ENCODE measurements at places on chromosomes 13 and 19. TPM values are rescaled to one million over a fixed set of nuclear protein-coding genes. Genes with fewer than 3 reads are reported as not detected.

GRCh38 chr13:95533545-95534160, 18.9 kb upstream of the CLDN10 start:
- no peak for DNase-seq
- no peak overlapping the region for H3K27ac ChIP-seq

Gene SPACA4
- total RNA-seq = not detected

Gene ZNF181
- 18.8 TPM for total RNA-seq

GRCh38 chr13:41708713-41709112, 251.4 kb downstream of the RGCC start:
- H3K4me1 ChIP-seq = peaks cover 25% of the 10 kb centered on the region
- no peaks in the 10 kb centered on the region for H3K27me3 ChIP-seq
- H3K36me3 ChIP-seq = no peaks in the 10 kb centered on the region
- H3K27ac ChIP-seq = peak overlapping the region; percentile 49
- no peak overlapping the region for H3K4me3 ChIP-seq

DNA sequence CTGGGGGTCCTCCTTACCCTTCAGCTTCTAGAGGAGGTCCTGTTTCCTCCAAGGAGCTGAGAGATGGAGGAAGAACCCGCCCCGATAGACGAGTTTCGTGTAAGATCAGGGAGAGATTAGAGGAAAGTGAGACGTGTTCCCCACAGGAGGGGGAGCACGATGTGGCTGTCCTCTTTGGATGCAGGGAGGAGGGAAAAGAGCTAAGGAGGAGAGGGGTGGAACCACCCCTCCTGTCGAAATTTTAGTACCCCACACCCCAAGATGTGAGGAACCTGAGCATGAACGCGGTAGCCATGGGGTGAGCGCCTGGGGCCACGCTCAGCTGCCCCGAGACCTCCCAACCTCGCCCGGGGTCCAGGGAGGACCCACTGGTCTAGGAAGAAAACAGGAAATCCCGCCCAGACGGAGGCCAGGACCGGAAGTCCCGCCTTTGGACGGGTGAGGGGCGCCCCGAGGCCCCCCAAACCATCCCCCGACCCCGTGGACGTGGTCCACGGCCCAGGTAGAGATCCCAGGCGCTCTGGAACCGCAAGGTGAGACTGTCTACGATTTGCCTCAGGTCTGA, 1.2 kb downstream of the AKT1S1 start:
- peak overlapping the region; percentile 72 for H3K4me3 ChIP-seq
- H3K27me3 ChIP-seq = no peaks in the 10 kb centered on the region
- peaks cover 30% of the 10 kb centered on the region for H3K4me1 ChIP-seq
- peaks cover 2% of the 10 kb centered on the region for H3K36me3 ChIP-seq
- peak overlapping the region; percentile 99 for H3K27ac ChIP-seq

DNA sequence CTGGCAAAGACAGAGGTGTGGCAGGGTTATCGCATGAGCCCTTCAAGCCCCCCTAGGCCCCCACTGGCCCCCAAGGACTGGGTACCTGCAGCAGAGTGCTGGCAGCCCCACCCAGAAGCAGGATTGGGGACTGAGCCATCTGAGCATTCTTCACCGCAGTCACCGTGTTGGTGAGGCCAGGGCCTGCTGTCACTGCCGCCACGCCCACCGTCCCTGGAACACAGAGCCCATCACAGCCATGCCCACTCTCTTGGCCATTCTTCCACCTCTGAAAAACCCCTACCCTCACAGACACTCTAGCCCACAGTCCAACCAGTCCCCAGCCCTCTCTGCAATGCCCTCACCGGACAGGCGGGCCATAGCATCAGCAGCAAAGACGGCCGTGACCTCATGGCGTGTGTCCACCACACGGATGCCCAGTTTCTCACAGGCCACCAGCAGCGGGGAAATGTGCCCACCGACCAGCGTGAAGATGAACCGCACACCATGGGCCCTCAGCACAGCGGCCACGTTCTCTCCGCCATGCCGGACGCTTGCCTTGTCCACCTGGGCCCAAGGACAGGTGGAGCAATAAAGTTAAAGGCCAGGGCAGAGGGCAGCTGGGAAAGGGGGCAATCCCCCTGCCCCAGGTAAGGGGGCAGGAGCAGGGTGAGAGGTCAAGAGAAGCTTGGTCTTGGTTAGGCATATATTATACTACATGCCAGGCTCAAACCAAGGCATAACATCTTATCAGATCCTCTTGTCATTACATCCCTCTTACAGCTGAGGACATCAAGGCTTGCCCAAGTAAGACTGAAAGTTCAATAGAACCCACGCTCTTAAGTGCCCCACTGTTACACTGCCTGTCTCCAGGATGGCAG, 16.1 kb downstream of the SYDE1 start:
- H3K27ac ChIP-seq = peak overlapping the region; percentile 99
- H3K4me3 ChIP-seq = no peak overlapping the region
- peaks cover 13% of the 10 kb centered on the region for H3K36me3 ChIP-seq
- DNase-seq = no peak
- peaks cover 25% of the 10 kb centered on the region for H3K4me1 ChIP-seq

- H3K27ac ChIP-seq = no peak overlapping the region
- no peaks in the 10 kb centered on the region for H3K27me3 ChIP-seq
- no peak overlapping the region for H3K4me3 ChIP-seq
- H3K4me1 ChIP-seq = peaks cover 25% of the 10 kb centered on the region
- no peaks in the 10 kb centered on the region for H3K36me3 ChIP-seq
Measured at GRCh38 chr19:49872245-49873128, 4.7 kb downstream of the AKT1S1 start.

Gene SERTM1
- total RNA-seq = 0.22 TPM

DNA sequence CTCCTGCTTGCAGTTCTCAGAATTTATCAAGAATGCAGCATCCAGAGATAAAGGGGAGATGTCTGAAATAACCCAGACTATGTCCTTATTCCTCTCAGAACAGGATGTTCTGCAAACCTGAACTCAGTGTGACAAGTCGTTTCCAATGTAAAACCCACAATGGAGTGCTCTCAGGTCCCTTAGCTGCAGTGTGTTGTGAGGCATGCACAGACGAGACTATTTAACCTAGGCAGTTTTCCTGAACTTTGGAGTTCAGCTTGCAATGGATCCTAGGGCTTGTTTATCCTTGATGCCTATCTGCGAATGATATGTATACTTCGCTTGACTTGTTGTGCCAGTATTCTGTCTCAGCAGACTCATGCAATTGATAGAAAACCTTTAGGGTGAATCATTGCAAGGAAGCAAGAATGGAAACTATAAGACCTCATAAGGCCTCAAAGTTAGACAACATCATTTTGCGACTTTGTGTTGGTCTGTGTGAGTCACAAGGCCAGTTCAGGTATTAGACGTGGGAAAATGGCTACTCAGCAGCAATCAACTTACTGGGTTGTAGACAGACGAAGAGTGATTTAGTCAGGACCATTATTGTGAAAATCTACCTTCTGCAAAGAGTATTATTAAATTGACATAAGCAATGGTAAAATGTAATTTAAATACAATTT, 2439.9 kb upstream of the PCDH20 start:
- DNase-seq = no peak
- H3K4me1 ChIP-seq = no peaks in the 10 kb centered on the region
- no peaks in the 10 kb centered on the region for H3K36me3 ChIP-seq
- H3K27ac ChIP-seq = no peak overlapping the region
- H3K27me3 ChIP-seq = no peaks in the 10 kb centered on the region
- H3K4me3 ChIP-seq = no peak overlapping the region

GRCh38 chr13:110886870-110887596, 27.8 kb downstream of the ANKRD10 start:
- no peak overlapping the region for H3K4me3 ChIP-seq
- peaks cover 25% of the 10 kb centered on the region for H3K36me3 ChIP-seq
- H3K27me3 ChIP-seq = no peaks in the 10 kb centered on the region
- H3K4me1 ChIP-seq = peaks cover 4% of the 10 kb centered on the region
- no peak for DNase-seq

- peak overlapping the region; percentile 57 for H3K4me3 ChIP-seq
- H3K4me1 ChIP-seq = peaks cover 11% of the 10 kb centered on the region
- peak overlapping the region; percentile 53 for H3K27ac ChIP-seq
- H3K27me3 ChIP-seq = no peaks in the 10 kb centered on the region
- DNase-seq = no peak
Measured at GRCh38 chr19:17538684-17539237, 16.7 kb upstream of the COLGALT1 start.

DNA sequence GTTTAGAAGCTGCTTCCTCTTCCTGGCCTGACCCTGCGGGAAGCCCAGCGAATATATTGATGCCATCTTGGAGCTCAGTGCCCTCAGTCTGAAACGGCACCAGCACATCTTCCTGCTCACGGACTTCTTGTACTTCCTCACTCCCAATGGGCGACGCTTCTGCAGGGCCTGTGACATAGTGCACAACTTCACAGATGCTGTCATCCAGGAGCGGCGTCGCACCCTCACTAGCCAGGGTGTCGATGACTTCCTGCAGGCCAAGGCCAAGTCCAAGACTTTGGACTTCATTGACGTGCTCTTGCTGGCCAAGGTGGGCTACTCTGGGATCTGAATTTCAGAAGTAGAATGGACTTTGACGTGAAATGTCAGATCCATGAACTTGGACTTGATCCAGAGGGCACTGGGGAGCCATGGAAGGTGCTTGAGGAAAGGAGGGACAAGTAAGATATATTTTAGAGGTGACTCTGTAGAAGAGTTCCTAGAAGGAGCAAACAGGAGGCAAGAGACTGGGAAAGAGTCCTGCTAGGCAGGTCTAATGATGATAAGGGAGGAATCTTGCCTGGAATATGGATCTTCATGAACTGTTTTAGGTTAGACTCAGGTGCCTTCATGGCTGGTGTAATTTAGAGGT, 38.4 kb upstream of the CYP4F8 start:
- DNase-seq = no peak
- H3K4me3 ChIP-seq = no peak overlapping the region
- no peaks in the 10 kb centered on the region for H3K36me3 ChIP-seq
- H3K27ac ChIP-seq = no peak overlapping the region

DNA sequence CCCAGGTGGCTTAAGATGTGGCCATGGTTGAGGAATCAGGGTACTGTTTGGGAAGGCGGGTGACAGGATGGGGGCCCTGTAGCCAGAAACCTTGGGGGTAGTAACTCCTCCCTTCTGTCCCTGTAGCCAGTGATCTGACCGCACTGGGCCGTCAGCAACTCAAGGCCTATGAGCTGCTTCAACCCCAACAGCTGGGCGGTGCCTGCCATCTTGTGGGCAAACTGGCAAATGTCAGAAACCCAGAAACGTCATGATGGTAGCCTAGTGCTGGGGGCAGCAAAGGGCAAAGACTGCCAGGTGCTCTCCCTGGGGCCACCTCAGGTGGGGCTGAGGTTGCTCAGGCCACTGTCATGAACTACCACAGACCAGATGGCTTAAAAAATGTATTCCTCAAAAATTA, 3.5 kb downstream of the COPE start:
- H3K27ac ChIP-seq = no peak overlapping the region
- no peak overlapping the region for H3K4me3 ChIP-seq
- DNase-seq = no peak
- peaks cover 31% of the 10 kb centered on the region for H3K4me1 ChIP-seq
- no peaks in the 10 kb centered on the region for H3K27me3 ChIP-seq

Gene CDX2
- total RNA-seq = not detected

DNA sequence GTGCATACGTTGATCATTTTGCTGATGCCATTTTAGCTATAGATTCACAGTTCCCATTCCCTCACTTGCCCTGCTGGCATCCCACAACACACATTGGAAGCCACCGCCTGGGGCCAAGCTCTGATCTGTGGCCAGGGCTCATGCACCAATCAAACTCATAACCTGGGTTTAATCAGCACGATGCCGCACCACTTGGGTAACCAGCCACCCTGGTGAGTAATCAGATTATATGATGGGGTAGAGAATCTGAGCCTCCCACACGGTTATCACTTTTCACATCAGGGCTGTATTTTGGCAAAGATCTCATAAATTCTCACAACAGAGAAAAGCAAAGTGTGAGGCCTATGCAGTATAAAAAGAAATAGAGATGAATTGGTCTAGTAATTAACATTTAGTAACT, 66.0 kb upstream of the TNFRSF19 start:
- DNase-seq = no peak
- no peaks in the 10 kb centered on the region for H3K27me3 ChIP-seq
- H3K36me3 ChIP-seq = no peaks in the 10 kb centered on the region
- H3K4me1 ChIP-seq = peaks cover 26% of the 10 kb centered on the region
- H3K4me3 ChIP-seq = no peak overlapping the region
- no peak overlapping the region for H3K27ac ChIP-seq

DNA sequence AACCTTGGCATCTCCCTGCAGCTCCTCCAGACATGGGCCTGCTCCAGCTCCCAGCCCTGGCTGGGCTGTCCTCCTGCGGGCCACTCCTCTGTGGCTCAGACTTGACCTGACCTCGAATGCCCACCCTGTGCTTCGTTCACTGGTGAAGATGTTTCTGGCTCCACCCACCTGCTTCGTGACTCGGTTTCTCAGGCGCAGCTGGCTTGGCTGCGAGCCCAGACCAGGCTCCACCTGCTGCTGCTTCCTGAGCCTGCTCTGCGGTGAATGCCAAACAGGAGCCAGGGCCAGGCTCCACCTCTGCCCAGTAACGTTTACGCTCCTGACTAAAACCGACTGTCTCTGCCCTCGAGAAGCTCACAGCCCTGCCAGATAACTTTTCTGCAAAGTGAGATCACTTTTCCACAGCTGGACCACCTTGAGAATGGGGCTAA, 8.9 kb upstream of the RSPH6A start:
- H3K36me3 ChIP-seq = peaks cover 87% of the 10 kb centered on the region
- H3K4me1 ChIP-seq = no peaks in the 10 kb centered on the region
- DNase-seq = peak; percentile 30
- H3K4me3 ChIP-seq = no peak overlapping the region

Gene FAM216B
- 0.11 TPM for total RNA-seq

- H3K4me3 ChIP-seq = no peak overlapping the region
- H3K27ac ChIP-seq = no peak overlapping the region
- no peaks in the 10 kb centered on the region for H3K27me3 ChIP-seq
- no peaks in the 10 kb centered on the region for H3K4me1 ChIP-seq
Measured at GRCh38 chr19:43681821-43682220, 11.9 kb upstream of the PLAUR start.

Gene KLF1
- total RNA-seq = not detected

- H3K27me3 ChIP-seq = no peaks in the 10 kb centered on the region
- H3K36me3 ChIP-seq = no peaks in the 10 kb centered on the region
- H3K4me3 ChIP-seq = no peak overlapping the region
- H3K4me1 ChIP-seq = peaks cover 5% of the 10 kb centered on the region
- H3K27ac ChIP-seq = no peak overlapping the region
Measured at GRCh38 chr13:28466151-28466550, 28.8 kb downstream of the FLT1 start.

DNA sequence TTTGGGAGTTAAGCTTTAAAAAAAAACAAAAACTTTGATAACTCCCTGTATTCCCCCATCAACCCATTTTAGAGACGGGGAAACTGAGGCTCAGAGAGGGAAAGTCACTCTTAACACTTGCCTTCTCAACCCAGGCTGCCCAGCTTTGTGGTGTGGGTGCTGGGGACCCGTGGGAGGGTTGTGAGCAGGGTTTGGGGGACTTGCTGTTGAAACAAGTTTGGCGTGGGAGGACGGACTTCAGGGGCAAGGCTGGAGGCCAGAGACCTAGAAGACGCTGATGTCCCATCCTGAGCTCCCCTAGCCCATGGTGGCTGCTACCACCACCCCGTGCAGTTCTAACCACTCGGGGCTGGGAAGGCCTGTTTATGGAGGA, 747 bp upstream of the CACTIN start:
- peaks cover 8% of the 10 kb centered on the region for H3K4me1 ChIP-seq
- no peaks in the 10 kb centered on the region for H3K36me3 ChIP-seq
- no peaks in the 10 kb centered on the region for H3K27me3 ChIP-seq
- peak overlapping the region; percentile 98 for H3K27ac ChIP-seq

All from heart left ventricle (tissue), 16 donors.